Aorta (tissue), 5 donors: ENCODE measurements at places on chromosomes 7 and 10. TPM values are rescaled to one million over a fixed set of nuclear protein-coding genes. Genes with fewer than 3 reads are reported as not detected.

DNA sequence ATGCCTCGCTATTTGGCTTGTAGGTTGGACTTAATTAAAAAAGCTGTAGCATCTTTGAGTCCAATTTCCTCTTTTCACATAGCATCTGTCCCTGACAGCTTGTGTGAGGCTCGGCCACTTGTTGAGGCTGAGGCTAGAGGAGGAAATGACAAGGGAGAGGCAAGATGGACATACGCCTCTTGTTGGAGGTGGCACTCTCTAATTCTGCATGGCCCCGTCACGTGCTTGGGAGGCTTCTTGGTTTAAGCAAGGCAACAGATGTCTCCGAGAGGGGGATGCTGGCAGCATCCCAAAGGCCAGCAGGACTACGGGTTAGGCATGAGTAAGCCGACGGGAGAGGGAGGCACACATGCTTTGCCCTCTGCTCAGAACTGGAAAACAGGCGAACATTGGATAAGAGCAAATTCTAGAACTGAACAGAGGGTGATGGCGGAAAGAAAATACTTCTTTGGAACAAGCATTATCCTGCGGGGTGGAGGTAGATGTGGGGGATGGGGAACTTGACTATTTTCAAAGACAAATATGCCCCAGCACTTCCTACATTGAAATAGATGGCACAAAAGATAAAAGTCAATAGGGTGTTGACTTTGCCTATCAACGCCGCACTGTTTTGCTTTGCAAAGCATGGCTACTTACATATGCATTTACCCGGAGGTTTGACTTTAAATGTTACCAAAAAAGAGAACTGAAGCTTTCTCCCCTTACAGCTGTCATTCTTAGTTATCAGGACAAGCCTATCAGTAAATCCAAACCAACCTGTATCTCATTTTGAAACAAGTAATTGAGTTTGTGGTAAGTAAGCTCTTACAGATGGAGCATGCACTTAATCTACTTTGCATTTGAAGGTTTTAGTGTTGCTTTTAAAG lies 94.8 kb downstream of the CHN2 start:
- H3K36me3 ChIP-seq = no peaks in the 10 kb centered on the region
- no peaks in the 10 kb centered on the region for H3K4me1 ChIP-seq
- H3K4me3 ChIP-seq = no peak overlapping the region
- no peak for DNase-seq
- H3K27me3 ChIP-seq = no peaks in the 10 kb centered on the region
- H3K27ac ChIP-seq = no peak overlapping the region

The SPDYE3 gene
- total RNA-seq = not detected

GRCh38 chr10:32959006-32959920 lies 1.2 kb upstream of the ITGB1 start:
- no peak for DNase-seq
- H3K27me3 ChIP-seq = no peaks in the 10 kb centered on the region
- H3K27ac ChIP-seq = peak overlapping the region; percentile 88
- no peaks in the 10 kb centered on the region for H3K36me3 ChIP-seq
- peaks cover 5% of the 10 kb centered on the region for H3K4me1 ChIP-seq

GRCh38 chr10:111093741-111094380 lies 17.0 kb downstream of the ADRA2A start:
- no peaks in the 10 kb centered on the region for H3K36me3 ChIP-seq
- no peak overlapping the region for H3K27ac ChIP-seq
- DNase-seq = no peak
- no peaks in the 10 kb centered on the region for H3K27me3 ChIP-seq
- no peak overlapping the region for H3K4me3 ChIP-seq

DNA sequence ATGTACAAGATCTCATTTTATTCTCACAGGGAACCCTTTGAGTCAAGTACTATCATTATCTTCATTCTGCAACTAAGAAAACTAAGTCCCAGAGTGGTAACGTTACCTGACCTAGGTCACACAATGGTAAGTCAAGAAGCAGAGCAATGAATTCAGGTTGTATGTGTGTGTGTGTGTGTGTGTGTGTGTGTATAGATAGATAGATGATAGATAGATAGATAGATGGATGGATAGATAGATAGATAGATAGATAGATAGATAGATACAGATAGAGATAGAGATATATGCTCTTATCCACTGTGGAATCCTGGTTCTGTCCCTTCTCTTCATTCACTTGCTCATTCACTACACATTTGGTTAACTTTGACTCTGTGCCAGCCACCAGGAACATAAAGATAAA lies 29.8 kb downstream of the ASAH2 start:
- DNase-seq = no peak
- H3K4me3 ChIP-seq = no peak overlapping the region
- no peaks in the 10 kb centered on the region for H3K27me3 ChIP-seq
- H3K27ac ChIP-seq = no peak overlapping the region

- H3K36me3 ChIP-seq = peaks cover 2% of the 10 kb centered on the region
- no peaks in the 10 kb centered on the region for H3K27me3 ChIP-seq
- H3K4me3 ChIP-seq = no peak overlapping the region
- no peaks in the 10 kb centered on the region for H3K4me1 ChIP-seq
- no peak for DNase-seq
Observed at GRCh38 chr7:155306673-155307470, 9.2 kb downstream of the INSIG1 start.

DNA sequence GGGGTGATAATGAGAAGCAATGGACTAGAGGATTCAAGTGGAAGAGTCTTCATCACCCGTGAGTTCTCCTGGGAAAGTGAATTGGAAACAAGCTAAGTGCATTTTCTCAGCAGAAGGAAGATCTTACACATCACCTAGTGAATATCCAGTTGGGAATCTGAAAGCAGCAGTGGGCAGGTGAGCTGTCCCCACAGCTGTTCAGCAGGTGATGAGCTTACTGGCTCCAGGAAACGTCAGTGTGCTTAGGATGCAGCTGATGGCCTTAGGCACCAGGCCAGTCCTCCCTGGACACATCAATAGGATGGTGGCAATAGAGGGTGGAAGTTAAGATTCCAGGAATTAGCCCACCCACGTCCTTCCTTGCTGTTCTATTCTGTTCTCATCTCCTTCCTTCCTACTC lies 66.7 kb downstream of the NOD1 start:
- no peaks in the 10 kb centered on the region for H3K36me3 ChIP-seq
- DNase-seq = no peak
- H3K4me3 ChIP-seq = no peak overlapping the region
- no peaks in the 10 kb centered on the region for H3K27me3 ChIP-seq
- no peaks in the 10 kb centered on the region for H3K4me1 ChIP-seq

DNA sequence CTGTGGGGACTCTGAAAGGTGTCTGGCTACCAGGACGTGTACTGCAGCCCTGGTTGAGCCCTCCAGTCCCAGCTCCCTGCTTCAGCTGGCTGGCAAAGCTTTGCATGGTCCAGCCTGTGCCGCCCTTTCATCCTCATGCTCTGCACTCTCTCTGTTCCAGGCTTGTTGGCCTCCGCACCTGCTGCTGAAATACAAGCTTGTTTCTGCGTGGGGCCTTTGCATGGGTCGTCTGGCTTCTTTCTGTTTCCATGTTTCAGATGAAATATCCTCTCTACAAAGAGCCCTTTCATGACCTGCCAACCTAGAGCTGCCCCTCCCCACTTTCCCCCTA lies 45.9 kb downstream of the TSPAN15 start:
- H3K36me3 ChIP-seq = no peaks in the 10 kb centered on the region
- H3K4me1 ChIP-seq = no peaks in the 10 kb centered on the region
- no peaks in the 10 kb centered on the region for H3K27me3 ChIP-seq
- no peak overlapping the region for H3K27ac ChIP-seq
- no peak overlapping the region for H3K4me3 ChIP-seq

DNA sequence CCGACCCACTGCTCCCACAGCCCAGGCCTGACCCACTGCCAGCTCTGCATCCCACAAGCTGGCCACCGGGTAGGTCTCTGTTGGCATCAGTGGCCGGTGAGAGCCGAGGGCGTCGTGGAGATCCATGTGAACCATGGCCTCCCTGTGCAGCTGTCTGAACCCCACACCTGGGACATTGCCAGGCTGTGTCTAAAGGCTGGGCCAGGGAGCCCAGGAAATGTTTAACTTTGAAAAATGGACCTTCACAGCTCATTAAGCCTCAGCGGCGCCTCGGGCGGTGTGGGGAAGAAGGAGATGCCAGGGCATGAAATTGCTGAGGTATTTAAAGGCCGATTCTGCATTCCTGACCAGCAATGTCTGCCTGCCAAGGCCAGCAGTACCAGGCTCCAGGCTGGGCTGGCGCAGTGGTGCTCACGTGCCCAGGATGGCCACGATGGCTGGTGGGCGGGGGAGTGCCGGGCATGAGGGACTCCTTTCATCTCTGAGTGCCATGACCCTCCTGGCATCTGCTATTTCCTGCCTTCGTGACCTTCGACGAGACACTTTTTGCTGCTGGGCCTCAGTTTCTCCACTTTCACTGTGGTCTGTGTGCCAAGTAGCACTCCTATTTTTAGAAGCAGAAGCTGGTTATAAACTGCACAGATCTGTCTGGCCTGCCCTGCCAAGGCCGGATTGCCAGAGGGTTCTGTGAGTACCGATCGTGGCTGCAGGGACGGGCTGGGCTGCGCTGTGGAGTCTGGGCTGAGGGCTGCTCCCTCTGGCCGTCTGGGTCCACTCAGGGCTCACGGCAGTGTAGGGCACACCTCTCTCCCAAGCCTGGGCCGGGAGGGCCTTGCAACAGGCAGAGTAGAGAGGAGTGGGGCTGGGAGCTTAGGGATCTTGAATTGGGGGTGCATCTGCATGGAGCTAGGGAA lies 21.8 kb downstream of the ELFN1 start:
- no peaks in the 10 kb centered on the region for H3K27me3 ChIP-seq
- H3K4me1 ChIP-seq = no peaks in the 10 kb centered on the region

DNA sequence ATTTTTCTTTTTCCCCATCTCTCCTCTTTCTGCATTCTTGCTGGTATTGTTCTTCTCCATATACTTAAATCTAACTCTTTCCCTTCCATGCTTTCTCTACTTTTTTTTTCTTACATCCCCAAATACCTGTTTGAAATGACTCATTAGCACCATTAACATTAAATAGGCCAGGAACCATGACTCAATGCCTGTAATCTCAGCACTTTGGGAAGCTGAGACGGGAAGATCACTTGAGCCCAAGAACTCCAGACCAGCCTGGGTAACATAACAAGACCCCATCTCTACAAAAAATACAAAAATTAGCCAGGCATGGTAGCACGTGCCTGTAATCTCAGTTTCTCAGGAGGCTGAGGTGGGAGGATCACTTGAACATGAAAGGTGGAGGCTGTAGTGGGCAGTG lies 1026.8 kb downstream of the GATA3 start:
- DNase-seq = no peak
- H3K4me1 ChIP-seq = no peaks in the 10 kb centered on the region
- no peaks in the 10 kb centered on the region for H3K36me3 ChIP-seq
- H3K27me3 ChIP-seq = no peaks in the 10 kb centered on the region
- no peak overlapping the region for H3K27ac ChIP-seq

- H3K4me3 ChIP-seq = no peak overlapping the region
- DNase-seq = no peak
- H3K27ac ChIP-seq = no peak overlapping the region
- no peaks in the 10 kb centered on the region for H3K27me3 ChIP-seq
- H3K36me3 ChIP-seq = no peaks in the 10 kb centered on the region
Observed at GRCh38 chr10:34732926-34733325, 82.2 kb downstream of the PARD3 start.

The UTF1 gene
- total RNA-seq = not detected

The VSTM2A gene
- not detected for total RNA-seq

The KIAA1549 gene
- 2.8 TPM for total RNA-seq

The SRRM3 gene
- total RNA-seq = 5.9 TPM

DNA sequence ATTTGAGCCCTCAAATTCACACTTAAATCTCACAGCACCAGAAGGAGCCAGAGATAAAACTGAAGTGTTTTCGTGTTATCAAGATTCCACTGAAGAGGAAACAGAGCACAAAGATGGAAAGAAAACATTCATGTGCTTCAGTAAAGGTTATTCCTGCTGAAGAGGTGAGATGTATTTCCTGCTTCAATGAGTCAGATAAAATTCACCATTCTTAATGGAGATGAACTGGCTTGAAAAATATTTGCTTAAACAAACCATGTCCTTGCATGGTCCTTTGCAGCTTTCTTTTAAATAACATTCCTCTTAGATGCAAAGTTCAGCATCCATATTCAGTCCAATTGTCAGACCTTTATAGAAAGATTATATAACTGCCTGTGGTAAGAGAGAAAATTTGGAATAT lies 294.2 kb downstream of the IPMK start:
- no peaks in the 10 kb centered on the region for H3K36me3 ChIP-seq
- H3K27me3 ChIP-seq = no peaks in the 10 kb centered on the region
- H3K27ac ChIP-seq = no peak overlapping the region
- no peak overlapping the region for H3K4me3 ChIP-seq
- H3K4me1 ChIP-seq = no peaks in the 10 kb centered on the region

The ARHGAP12 gene
- 34.6 TPM for total RNA-seq

- no peak overlapping the region for H3K4me3 ChIP-seq
- no peaks in the 10 kb centered on the region for H3K4me1 ChIP-seq
- peaks cover 3% of the 10 kb centered on the region for H3K27me3 ChIP-seq
Observed at GRCh38 chr10:118256209-118256608, 85.9 kb downstream of the FAM204A start.
